ENCODE measurements at places on chromosomes 4 and X.

DNA sequence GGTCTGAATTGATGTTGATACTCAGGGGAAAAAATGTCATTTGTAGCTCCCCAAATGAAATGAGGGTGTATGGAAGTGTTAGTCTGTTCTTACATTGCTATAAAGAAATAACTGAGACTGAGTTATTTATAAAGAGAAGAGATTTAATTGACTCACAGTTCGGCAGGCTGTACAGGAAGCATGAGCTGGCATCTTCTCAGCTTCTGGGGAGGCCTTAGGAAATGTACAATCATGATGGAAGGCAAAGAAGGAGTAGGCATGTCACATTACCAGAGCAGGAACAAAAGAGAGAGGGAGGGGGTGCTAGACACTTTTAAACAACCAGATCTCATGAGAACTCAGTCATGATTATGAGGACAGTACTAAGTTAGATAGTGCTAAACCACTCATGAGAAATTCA, 1199.9 kb upstream of the DIAPH2 start:
- DNase-seq = no peak

- peak; percentile 40 for DNase-seq
Observed at GRCh38 chr4:105979506-105979905, 84.2 kb downstream of the NPNT start.

GRCh38 chr4:89737888-89738287, 99.1 kb downstream of the SNCA start:
- DNase-seq = peak; percentile 40

DNA sequence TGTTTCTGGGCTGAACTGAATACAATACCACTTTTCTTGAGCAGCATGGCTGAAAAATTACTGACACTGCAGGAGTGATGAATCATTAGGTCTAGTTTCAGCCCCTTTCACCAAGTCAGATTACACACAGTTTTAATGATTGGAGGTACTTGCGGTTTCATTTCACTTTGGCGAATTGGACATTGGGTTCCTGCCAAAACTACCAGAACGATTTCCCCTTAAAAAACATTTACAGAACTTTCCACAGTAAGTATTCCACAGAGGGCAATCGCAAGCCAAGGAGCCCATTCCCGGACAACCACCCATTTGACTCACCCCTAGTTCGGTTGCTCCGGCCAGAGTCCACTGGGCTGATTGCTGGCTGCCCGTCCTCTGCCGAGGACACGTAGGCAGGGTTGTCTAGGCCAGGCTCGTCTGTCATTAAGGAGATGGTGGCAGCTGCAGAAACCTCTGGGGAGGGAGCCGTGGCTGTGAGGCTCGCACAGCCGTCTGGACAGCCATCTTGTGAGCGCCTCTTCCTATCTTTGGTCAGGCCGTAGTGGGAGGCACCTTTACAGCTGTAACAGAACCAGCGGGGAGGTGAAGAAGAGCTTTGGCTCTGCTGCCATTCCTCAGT, 83.5 kb downstream of the LNX1 start:
- peak; percentile 88 for DNase-seq

- DNase-seq = no peak
Observed at GRCh38 chr4:176464748-176465147, 145.0 kb downstream of the SPCS3 start.

GRCh38 chr4:156583265-156583664, 388.3 kb downstream of the PDGFC start:
- DNase-seq = no peak

- DNase-seq = peak; percentile 35
Observed at GRCh38 chr4:156623376-156623775, 348.2 kb downstream of the PDGFC start.

DNA sequence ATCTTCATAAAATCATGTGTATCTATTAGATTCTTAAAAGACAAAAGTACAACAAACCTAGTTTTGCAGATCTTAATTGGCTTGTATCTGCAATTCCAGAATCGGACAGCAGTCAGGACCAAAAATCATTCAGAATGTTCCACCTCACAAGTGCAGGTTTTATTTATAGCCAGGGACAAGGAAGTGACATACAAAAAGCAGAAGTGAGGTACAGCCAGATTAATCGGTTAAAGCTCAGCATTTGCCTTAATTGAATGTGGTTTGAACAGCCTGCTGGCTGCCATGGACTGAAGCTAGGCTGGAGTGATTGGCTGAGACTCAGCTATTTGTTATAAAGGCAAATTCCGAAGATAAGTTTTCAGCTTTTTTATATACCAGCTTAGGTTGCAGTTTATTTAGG, 932.6 kb downstream of the C4orf33 start:
- DNase-seq = no peak

DNA sequence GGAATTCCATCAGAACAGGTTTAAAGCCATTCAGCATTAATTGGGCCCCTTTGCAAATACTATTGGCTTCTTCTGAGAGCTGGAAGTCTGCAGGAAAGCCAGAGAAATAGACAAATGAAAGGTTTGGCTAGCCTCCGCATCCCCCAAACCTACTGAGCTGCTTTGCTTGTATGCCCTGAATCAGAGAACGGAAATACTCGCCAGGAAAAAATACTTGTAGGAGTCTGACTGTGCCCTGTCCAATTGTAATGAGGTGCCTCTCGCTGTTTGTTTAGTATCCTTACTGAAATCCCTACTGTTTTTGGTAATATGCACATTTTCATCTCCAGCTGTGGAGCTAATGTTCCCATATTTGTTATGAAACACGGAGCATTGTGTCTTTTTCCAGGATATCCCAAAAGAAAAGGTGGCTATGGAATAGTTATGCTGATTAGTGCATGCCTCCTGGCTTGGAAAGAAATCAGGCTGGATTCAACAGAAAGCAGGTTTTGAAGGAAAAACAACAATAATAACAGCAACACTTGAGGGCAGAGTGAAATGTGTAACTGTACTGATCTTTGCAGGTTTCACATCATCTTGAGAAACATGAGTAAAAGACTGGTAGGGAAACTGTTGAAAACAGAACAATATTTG, 50.7 kb upstream of the NLGN4X start:
- no peak for DNase-seq
